ENCODE measurements at places on chromosomes 1 and 21.

- DNase-seq: no peak
These were observed 41.2 kb downstream of the SLC27A3 start for GRCh38 chr1:153816283-153816889.

DNA sequence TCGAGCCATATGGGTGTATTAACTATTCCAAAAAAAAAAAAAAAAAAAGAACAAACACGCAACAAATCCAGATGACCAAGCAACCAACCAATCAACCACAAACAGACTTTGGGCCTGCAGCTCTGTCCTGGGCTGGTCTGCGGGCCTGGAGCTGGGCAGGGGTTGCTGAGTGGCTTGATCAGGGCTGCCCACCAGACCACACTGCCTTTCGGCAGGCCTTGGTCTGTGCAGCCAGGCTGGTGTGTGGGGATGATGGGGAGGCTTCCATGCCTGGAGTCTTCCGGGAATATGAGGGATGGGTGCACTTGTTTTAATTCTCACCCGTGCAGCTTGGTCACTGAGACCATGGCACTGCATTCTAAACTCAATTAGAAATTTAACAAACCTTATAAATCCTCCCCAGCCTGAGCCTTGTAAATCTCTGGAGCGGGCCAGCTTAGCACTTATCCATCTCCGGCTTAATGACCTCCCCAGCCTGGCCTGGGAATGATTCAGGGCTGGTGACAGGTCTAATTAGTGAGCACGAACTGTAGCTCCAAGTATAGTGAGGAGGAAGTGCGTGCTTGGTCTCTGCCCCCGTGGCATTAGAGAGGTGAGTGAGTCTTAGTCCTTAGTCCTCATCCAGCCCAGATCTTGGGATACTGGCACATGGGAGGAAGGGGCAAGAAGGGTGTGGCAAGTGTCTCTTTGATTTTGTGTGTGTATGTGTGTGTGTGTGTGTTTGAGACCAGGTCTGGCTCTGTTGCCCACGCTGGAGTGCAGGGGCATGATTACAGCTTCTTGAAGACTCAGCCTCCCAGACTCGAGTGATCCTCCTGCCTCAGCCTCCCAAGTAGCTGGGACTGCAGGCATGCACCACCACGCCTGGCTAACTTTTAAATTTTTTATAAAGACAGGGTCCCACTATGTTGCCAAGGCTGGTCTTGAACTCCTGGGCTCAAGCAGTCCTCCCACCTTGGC is 74.6 kb upstream of the CSF3R start:
- no peak for DNase-seq

DNA sequence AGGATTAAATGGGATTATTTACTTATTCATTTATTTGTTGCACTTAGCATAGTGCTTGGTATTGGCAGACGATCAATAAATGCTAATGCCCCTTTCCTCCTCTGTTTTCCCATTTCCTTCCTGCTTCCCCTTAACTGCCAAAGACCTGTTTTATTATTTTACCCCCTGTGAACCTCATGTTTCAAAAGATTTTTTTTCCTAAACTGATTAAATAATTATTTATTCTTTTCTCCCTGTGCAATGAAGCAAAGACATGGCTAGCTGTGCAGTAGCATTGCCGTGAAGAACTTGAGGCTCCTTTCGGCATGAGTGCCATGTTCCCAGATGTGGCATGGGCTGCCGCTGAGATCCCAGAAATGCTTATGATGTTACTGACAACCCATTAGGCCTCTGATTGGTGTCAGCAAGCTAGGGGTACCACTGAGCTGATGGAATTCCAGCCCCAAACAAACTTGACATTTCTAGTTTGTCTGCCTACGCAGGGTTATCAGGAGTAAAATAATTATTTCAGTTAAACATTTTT is 266.4 kb upstream of the TMEM51 start:
- DNase-seq: no peak

- no peak for DNase-seq
These were observed 47.2 kb downstream of the HSD3B1 start for GRCh38 chr1:119554183-119554582.

GRCh38 chr1:68074472-68074871 is 24.0 kb upstream of the DIRAS3 start:
- no peak for DNase-seq

DNA sequence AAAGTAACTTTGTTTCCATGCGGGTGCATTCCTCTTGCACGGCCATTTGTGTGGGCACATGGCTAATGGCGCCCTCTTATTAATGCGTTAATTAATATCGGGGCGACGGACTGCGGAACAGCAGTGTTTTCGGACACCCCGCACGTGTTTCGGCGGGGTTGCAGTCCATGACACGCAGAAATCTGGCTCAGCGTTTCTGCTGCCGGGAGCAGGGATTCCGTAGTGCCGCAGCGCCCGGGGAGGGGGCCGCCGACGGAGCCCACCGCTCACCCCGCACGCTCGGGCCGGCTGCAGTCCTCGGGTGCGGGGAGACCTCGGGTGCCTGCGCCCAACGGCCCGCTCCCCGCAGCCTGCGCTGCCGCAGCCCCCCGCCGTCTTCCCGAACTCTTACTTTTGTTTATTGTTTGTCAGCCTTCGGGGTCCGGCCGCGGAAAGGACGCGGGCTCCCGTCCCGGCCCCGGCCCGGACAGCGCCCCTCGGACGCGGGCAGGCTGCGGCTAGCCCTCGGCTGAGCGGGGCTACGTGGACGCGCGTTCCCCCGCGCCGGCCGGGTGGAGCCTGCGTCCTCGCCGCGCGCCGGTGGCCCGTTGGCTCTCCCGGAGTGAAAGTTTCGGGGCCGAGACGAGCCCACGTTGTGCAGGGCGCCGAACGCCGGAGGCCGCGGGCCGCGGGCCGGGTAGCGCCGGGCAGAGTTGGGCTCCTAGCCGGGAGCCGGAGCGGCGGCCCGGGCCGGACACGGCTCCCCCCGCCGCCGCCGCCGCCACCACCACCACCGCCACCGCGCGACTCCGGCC is 849 bp downstream of the NFIA start:
- DNase-seq: peak; percentile 12

DNA sequence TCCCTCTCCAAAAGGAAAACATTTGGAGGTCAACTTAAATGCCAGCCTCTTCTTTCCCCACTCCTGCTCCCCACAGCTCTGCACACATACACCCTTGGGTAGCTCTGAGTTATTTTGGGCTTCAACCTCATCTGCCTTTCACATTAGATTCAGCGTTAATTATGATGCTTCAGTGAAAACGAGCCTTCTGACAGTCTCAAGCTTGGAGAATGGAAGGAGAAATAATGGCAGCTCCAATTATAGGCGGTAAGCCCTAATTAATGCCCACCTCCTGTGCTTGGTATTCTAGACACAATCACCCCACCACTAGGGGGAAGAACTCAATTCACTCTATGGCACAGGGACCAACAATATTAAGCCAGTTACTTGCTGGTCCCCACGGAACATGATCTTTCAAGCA is 397.9 kb downstream of the BRINP2 start:
- no peak for DNase-seq

GRCh38 chr1:201539561-201540431 is 869 bp downstream of the NAV1 start:
- no peak for DNase-seq

DNA sequence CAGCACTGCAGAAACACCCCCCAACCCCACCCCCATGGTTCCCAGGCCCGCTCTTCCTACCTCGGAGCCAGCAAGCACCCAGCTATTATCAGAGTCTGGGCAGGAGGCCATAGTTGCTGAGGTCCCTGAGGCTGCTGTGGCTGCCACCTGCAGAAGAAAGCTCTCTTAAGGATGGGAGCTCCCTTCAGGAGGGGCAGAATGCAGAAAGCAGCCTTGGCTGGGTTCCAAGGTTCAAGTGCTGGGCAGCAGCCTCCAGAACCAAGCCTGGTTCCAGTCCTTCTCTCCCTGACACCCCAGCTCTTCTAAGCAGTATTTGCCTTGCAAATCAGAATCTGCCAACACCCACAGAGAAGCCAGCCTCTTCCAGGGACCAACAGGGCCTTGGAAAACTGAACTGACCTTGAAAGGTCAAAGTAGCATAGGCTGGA is 2.3 kb downstream of the PBXIP1 start:
- no peak for DNase-seq

DNA sequence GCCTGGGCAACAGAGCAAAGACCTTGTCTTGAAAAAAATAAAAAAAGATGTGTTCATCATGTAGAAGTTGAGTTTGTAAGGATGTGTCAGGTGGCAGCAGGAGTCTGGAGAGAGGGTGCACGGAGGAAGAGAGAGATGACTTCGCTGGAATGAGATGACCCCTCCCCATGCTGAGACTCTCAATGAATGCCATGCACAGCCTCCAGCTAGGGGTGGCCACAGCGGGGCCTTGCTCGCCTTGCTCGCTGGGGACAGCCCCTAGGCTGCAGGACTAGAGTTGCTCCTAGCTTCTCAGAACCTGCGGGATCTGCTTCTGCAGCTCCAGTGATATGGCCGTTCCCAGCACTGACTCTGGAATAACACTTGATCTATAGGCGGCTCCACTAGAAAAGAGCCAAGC is 6.6 kb upstream of the C2CD2 start:
- DNase-seq: no peak

- no peak for DNase-seq
These were observed 190.6 kb upstream of the NFIA start for GRCh38 chr1:60891765-60892164.

DNA sequence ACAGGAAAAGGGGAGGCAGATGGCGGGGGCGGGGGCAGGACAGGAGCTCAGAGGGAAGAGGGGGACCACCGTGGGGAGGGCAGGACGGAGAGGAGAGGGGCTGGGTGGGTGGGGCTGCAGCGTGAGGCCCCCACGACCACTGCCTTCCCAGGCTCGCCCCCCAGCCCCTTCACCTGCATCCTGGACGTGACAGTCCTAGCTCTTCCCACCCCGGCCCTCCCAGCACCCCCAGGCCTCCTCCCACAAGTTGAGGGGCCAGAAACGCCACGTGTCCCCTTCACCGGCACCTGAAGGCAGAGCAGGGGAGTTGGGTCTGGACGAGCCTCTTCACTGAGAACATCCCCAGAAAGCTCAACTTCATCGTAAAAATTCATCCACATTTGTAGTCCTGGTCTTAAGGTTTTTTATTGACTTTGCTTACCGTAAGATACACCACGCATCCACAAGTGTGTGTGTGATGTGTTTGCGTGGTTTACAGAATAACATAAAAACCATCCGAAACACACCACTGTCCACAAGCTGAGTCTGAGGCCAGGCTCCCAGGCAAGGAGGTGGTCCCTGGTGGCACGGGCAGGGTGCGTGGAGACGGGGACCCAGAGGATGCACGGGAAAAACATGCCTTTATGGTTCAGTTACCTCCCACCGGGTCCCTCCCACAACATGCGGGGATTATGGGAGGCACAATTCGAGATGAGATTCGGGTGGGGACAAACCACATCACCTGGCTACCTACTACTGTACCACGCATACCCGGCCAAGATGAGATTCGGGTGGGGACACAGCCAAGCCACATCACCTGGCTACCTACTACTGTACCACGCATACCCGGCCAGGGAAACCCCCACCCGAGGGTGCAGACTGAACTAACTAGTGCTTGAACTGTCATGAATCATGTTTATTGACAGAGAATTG is 13.9 kb upstream of the COL18A1 start:
- no peak for DNase-seq

DNA sequence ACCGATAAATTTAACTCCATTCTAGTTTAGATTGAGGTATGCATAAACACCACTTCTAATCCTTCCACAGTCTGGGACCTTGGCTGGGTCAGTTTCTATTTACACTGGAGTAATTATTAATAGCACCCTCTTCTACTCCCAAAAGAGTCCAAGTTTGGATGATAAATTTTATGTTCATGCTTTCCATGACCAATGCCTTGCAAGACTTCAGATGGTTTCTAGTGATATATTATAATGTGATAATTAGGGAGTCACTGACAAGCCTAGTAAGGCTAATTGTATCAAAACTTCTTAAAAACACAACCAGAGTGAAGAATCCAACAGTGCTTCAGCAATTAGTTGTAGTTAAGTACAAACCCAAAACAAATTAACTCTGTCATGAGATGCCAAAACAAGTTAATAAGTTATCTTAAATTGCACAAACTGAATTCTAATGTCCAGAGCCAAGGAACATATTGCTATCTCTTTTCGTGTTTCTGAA is 489.6 kb downstream of the TTLL7 start:
- no peak for DNase-seq

DNA sequence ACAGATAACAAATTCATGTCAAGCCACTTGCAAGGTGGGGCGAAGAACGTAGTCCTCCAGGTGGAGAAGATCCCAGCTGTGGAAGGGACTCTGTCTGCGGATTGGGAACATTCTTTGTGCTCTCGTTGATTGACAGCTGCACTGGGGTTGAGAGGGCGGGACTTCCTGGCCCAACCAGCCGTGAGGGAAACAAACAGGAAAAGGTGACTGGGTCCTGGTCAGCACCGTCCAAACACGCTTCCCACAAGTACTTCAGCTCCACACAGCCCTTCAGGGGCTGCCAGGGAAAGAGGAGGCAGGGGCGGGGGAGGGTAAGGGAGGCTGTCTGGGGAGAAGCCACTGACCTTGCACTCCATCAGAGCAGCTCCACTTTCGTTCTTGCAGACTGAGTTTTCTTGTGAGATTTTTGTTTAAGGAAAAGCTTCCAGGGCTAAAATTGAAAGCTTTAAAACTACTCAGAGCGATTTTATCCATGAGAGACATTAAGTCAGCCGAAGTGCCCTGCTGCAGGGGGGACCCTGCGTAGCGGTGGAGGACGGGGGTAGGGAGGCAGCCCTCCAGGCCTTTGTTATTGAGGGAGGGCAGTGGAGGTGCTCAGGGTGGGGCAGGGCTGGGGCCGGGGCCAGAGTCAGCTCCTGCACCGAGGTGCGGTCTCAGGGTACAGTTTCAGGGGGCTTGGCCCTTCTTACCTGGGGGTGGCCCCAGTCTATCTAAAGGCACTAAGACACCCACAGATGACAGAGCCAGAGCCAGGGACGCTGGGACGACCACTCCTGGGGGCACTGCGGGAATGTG is 21.6 kb upstream of the STUM start:
- DNase-seq: no peak

- DNase-seq: peak; percentile 75
These were observed 12.9 kb upstream of the PHLDA3 start for GRCh38 chr1:201481761-201482493.

- DNase-seq: no peak
These were observed 63.1 kb upstream of the CNN3 start for GRCh38 chr1:94989911-94990473.

GRCh38 chr1:60171801-60172200 is 98.2 kb upstream of the C1orf87 start:
- no peak for DNase-seq
